Bone marrow (tissue), 2 donors: ENCODE measurements at places on chromosomes 6 and 20.

DNA sequence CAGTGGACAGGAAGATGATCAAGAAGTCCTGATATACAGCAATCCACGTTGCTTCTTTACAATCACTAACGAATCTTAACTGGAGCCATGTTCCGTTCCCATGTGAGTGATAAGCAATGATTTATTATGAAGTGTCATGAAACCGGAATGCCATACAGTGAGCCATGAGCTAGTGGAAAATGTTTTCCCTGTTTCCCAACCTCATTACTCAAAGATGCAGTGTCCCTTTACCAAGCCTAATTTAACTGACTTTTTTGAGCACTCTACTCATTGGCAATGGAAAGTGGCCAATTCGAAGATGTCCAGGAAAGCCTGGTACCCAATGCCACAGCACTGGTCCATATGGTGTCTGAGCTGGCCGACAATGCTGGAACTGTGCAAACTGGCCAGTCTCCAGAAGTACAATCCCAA lies 148.3 kb downstream of the ZNF217 start:
- no peak for DNase-seq

DNA sequence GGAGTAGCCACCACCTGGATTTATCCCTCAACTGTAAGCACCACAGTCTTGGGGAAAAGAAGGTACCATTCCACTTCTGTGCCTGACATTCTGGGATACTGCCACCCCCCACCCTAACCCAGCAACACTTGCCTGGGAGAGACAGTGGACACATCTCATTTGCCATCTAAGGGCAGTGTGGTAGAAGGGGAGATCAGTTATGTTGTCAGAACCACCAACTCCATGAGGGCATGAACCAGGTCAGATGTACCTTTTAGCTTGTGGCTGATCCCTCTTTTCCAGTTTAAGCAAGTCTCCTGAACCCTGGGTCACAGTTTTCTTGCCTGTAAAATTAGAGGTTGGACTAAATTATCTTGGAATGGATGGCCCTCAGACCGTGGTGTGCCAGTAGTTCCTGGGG lies 165.5 kb downstream of the SCP2D1 start:
- DNase-seq = no peak

DNA sequence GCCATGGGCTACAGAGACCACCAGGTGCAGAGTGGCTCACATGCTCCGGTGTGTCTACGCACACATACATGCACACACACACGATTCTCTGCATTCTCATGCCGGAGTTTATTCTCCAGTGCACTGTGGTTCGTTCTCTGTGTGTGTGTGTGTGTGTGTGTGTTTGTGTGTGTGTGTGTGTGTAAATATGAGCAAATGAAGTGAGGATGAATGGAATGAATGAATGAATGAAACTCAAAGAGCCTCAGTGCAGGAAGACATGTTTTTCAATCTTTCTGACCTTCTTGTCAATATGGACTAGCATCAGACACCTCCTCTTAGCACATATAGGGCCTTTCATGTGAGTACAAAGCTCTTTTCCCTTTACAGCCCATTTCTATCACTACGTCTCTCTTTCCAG lies 1.6 kb downstream of the TMEM74B start:
- no peak for DNase-seq

DNA sequence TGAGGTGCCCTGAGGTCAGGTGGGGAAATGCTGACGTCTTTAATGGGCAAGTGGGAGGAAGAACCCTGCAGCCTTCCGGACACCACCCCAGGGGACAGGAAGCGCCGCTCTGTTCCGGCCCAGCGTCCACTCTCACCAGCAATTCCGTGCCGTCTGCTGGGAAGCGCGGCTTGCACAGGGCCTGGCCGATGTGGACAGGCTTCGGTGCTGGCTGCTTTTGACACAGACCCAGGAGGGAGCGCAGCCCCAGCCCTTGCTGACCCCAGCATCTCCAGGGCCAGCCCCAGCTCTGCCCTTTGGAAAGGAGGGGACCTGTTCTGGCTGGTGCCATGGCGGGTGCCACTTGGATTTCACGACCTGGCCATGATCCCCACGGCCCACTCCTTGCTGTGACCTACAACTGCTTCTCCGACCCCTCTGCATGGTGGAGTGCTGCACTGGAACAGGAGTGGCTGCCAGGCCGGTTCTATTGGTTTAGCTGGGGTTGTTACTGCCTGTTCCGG lies 123.2 kb downstream of the DLL1 start:
- no peak for DNase-seq

DNA sequence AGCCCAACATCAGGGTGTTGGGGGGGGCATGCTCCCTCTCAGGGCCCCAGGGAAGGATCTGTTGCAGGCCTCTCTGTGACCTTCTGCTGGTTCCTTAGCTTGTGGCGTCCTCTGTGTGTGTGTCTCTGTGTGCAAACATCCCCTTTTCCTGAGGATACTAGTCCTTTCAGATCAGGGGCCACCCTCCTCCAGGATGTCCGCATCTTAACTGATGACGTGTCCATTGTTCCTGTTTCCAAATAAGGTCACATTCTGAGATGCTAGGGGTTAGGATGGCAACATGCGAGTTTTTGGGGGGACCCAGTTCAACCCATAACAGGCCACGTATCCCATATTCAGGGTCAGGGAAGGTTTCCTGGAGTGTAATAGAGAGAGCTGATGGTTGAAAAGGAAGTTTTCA lies 40.9 kb downstream of the GMPR start:
- DNase-seq = no peak

- DNase-seq = peak; percentile 45
These were observed 69.3 kb downstream of the CEBPB start for GRCh38 chr20:50259705-50260478.

DNA sequence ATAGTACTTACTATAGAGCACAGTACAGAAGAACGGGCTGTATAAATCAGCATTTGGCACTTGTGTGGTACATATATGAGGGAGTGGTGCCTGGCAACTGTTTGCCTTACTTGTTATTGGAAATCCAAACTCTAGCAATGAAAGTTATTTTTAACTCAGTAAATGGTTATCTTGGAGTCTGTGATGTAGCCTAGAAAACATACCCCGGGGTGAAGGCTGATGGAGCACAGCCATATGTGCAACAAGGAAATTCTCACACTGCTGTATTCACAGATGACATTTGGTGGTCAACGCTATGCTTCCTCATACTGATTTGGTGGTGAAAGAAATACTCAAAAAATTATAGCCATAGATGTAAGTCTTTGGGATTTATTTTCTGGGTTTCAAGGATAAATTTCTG lies 807.5 kb upstream of the FLRT3 start:
- no peak for DNase-seq

- DNase-seq = no peak
These were observed 176.3 kb downstream of the SCP2D1 start for GRCh38 chr20:18989736-18990474.
